ENCODE measurements at places on chromosomes 2 and 18. TPM values are rescaled to one million over a fixed set of nuclear protein-coding genes. Genes with fewer than 3 reads are reported as not detected.
A peak's percentile ranks its signal among the peaks of the same experiment; 100 is the strongest.

DNA sequence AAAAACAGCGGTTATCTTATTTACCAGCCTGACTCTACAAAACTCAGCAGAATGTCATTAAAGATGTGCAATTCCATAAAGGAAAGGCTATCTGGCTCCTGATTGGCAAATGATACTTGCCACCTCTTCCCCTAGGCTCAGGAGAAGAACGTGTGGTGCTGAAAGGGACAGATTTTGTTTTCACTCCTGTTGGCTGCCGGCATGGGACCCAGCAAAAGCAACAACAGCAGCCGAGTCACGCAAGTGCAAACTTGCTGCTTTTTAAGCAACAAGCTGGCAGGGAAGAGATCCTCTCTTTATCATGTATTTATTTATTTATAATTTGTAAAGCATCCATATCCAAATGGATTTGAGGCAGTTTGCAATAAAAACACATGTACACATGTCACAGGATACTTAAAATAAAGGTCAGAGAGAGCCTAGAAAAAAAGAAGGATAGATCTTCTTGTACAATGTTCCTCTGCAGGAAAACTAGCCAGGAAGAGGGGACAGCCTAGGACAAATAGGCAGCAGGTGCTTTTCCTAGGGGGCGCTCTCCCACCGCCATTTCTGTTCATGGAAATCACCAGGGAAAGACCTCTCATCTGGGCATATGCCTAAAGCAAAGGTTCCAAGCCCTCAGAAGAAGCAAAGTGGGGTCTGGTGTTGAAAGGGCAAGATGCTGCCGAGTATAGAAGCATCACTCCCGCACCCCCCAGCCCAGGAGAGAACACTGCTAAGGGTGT lies 799.3 kb downstream of the BCL11A start:
- no peak for DNase-seq

DNA sequence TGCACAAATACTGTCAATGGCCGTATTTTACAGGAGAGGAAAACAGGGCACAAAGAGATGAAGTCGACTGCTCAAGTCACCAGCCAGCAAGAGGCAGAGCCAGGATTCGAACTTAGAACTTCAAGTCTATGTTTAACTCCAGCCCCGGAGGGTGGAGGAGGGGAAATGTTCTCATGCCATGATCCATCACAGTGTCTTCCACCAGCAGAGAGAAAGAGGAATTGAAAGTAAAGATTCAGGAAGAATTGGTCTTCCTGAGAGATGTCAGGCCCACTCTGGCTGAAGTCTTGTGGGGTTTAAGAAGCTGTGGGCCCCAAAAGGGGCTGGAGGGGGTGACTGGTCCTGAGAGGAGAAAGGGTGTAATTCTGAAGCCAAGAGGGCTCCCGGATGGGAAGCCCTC lies 260.0 kb downstream of the TNS1 start:
- no peak for DNase-seq

TUBA3E gene
- not detected for total RNA-seq

MLPH gene
- total RNA-seq: not detected

- peak; percentile 60 for DNase-seq
These were observed 16.7 kb upstream of the GTF2A1L start for GRCh38 chr2:48600917-48601316.

- DNase-seq: no peak
These were observed 78.6 kb downstream of the ANKRD44 start for GRCh38 chr2:197232010-197232409.

DSG2 gene
- 12.7 TPM for total RNA-seq

DNA sequence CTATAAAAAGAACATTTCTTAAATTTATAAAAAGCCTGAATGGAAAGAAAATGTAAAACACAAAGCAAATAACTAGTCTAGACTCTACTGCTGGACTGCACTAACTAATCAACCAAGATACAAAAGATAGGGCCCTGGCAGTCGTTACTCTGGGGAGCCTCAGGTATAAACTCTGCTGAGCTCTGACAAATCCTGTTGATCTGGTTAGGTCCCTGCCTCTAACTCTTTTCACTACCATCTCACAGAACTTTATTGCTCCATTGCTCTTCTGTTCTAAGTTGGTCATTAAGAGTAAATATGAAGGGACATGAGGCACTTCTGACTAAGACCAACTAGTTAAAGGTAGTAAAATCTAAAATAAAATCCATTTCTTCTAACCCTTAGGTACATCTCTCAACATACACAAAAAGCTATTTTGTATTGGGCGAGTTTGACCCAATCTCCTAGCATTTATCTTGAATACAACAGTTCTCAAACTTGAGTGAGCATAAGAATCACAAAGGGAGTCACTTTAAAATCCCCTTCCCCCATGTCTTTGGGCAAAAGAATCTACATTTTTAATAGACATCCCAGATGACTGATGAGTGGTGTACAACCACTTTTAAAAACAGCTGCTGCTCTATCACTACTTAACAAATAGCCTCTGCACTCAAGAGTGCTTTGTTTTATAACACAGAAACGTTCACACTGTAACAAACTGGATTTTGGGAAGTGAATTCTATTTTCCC lies 2.5 kb downstream of the CHN1 start:
- DNase-seq: no peak

GRCh38 chr18:57185434-57185833 lies 38.5 kb downstream of the BOD1L2 start:
- DNase-seq: no peak

DNA sequence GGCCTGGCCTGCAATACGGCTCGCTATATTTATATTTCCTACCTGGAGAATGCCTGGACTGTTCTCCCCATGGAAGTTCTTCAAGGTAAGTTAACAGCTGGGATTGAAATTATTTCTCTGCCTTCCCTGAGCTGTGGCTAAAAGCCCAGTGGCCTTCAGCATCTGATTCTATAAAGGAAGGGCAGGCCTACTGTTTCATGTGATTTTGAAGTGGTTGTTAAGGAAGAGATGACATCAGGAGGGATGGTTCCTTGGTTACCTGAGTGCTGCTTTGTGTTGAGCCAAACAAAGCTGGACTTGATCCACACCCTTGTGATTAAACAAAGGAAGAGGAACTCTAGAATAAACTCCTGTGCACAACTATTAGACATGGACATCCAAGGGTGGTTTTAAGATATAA lies 61.6 kb downstream of the MFSD6 start:
- DNase-seq: peak; percentile 32
